ENCODE measurements at places on chromosomes 5 and 9.

- DNase-seq, result no peak
Observed at GRCh38 chr5:81081461-81081835, 121.3 kb downstream of the RASGRF2 start.

DNA sequence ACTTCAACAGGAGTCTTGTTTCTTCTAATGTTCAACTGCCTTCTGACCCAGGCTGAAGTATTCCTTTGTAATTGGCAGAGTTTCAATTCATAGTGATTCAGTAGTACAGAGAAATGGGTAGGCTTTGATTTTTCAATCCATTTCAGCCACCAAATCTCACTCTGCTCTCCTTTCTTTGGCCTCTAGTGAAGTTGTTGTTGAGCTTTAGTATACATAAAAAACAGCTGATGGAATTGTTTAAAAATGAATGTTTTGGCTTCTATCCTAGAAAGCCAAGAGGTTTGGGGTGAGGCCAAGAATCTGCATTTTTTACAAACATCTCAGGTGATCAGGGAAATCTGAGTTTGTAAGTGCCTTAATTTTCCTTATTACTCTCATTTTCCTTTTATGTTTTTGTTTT is 182.9 kb upstream of the MAP1B start:
- DNase-seq, result no peak

- no peak for DNase-seq
Observed at GRCh38 chr5:6201631-6202030, 176.7 kb downstream of the MED10 start.

DNA sequence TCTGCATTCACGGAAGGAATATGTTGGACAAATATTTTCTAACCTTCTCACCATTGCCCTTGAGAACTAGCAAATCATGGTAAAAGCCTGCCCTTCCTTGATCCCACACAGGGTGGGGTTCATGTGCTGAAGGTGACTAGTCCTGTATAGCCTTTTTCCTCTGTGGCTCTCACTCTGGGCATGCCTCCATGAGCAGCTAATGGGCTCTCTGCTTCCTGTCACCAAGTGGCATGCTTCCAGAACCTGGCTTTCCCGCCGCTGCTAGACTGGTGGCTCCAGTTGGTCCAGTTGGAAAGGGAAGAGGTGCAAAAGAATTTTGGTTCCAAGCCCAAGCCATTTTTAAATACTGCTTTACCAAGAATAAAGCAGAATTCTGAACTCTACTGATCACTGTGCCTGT is 35.5 kb downstream of the FBXO10 start:
- DNase-seq, result peak; percentile 36

DNA sequence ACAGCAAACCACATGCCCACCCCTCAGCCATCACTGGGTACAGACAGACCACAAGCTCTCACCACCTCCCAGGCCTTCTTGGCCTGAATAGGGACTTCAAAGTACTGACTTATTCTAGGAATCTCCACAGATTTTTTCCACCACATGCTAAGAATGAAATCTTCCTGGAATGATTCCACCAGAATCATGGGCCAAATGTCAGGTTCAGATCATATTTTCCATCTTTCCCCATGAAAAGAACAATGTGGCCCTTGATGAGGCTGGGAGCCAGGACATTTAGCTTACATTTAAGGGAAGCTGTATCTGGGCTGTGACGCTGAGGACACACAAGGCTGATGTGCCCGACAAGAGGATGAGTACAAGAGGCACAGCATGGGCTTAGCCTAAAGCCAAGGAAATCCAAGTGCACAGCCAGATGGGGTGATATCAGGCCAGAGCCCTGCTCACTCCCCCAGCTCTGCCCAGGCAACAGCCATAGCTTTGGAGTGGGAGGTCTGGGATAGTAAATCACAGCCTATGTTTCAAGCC is 28.1 kb downstream of the ACSL6 start:
- DNase-seq, result peak; percentile 36

- DNase-seq, result no peak
Observed at GRCh38 chr5:59608745-59609144, 284.8 kb downstream of the PDE4D start.

DNA sequence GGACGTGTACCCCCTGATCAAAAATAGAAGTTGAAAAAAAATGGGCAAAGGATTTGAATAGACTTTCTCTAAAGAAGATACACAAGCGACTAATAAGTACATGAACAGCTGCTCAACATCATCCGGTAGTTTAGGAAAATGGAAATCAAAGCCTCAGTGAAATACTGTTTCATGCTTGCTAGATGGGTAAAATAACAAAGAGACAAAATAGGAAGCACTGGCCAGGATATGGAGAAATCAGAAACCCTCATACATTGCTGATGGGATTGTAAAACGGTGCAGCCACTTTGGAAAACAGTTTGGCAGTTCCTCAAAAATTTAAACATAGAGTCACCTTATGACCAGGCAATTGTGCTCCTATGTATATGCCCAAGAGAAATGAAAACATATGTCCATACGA is 65.0 kb upstream of the SUB1 start:
- DNase-seq, result no peak

GRCh38 chr9:80690349-80690939 is 998.9 kb downstream of the TLE1 start:
- no peak for DNase-seq

DNA sequence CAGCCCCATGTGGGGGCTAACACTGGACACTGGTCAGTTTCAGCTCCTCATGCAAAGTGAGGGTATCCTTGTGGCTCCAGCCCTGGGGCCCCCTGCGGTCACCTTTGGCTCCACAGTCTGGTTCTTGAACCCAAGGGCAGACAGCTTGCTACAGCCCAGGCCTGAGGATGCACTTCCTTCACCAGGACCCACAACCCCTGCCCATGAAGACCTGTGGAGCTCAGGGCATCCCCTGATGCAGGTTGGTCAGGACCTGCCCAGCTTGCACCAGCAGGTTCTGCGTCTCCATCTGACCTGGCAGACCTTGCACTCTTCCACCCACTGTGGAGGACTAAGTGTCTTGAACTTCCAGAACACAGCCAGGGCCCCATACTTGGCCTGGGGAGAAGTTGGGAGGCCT is 3.7 kb upstream of the MRNIP start:
- no peak for DNase-seq

- no peak for DNase-seq
Observed at GRCh38 chr5:128815201-128815600, 150.1 kb upstream of the SLC27A6 start.

DNA sequence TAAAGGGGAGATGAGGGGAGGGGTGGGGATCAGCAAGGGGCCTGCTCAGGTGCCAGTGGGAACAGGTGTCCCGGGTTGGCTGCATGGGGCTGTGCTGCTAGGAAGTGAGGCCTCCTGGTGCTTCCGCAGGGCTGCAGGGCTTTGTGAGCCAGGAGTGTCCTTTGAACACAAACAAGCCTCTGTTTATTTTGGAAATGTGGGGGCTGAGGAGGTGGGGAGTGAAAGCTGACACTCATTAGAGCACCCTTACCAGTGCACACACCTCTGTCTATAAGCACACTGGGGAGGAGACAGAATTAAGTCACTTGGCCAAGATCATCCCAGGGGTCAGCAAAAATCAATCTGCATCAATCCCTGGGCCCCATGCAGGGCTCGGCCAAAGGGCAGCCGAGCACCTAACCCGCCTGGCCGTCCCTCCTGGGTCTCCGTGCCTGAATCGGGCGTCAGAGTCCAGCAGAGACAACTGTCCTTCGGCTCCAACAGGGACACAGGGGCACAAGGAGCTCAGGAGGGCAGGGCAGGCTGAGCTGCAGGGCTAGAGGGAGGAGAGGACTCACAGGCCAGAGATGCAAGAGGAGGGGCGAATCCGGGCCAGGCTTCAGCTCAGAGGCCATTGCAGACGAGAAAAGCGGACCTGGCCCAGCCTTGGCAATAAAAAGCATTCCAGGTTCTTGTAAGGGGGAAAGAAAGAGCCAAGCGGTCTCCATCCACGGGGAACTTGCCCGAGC is 99.8 kb downstream of the VAV2 start:
- DNase-seq, result no peak

- DNase-seq, result no peak
Observed at GRCh38 chr9:79955300-79955699, 383.5 kb downstream of the TLE4 start.

DNA sequence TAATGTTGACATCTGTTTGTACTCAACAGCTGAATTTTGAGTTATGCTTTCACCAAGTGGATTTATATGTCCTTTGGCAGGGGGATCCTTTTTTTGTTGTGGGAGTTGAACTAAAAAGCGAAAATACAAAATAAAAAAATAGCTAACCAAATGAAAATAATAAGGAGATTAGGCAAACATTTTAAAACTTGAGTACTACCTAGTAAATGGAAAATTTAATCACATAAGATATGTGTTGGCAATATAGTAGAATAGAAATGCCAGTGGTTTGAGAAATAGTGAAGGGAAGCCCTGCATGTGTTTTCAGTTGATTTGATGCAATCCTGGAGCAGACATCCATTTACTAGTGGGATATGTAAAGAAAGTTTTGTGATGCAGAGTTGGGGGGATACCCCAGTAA is 98.0 kb downstream of the RASGRF2 start:
- DNase-seq, result no peak

- no peak for DNase-seq
Observed at GRCh38 chr5:103519550-103519949, 43.0 kb downstream of the NUDT12 start.
